ENCODE measurements at places on chromosomes 4 and X. TPM values are rescaled to one million over a fixed set of nuclear protein-coding genes. Genes with fewer than 3 reads are reported as not detected.
A peak's percentile ranks its signal among the peaks of the same experiment; 100 is the strongest.

LDOC1 gene
- 28.6 TPM for total RNA-seq

XK gene
- total RNA-seq = 0.07 TPM

MAOB gene
- 3.2 TPM for total RNA-seq

RBM47 gene
- total RNA-seq = 0.12 TPM

DNA sequence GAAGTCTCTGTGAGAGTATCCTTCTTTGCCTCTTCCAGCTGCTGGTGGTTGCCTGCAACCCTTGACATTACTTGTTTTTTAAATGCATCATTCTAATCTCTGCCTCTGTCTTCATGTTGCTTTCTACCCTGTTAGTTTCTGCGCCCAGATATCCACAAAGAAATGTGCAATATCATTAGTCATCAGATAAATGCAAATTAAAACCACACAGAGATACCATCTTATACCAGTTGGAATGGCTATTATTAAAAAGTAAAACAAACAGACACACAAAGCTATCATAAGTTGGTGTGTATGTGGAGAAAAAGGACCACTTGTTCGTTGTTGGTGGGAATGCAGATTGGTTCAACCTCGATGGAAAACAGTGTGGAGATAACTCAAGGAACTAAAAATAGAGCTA lies 517.4 kb downstream of the FAT4 start:
- no peak overlapping the region for H3K4me3 ChIP-seq
- no peak for DNase-seq
- H3K27me3 ChIP-seq = peaks cover 9% of the 10 kb centered on the region

DNA sequence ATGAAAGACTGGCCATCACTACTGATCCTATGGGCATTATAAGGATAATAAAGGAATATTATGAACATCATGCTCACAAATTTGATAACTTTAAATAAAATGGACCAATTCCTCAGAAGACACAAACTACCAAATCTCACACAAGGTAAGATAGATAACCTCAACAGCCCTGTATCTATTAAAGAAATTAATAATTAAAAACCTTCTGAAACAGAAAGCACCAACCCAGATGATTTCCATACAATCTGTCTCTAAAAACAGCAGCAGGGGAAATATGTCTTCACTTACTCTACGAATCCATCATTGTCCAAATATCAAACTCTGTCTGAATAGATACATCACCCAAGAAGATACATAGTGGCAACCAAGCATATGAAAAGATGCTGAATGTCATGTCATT lies 55.2 kb downstream of the LCORL start:
- no peak overlapping the region for H3K27ac ChIP-seq
- H3K27me3 ChIP-seq = no peaks in the 10 kb centered on the region
- no peak for DNase-seq

- peaks cover 61% of the 10 kb centered on the region for H3K4me1 ChIP-seq
- peak overlapping the region; percentile 84 for H3K27ac ChIP-seq
- no peak for DNase-seq
- H3K27me3 ChIP-seq = no peaks in the 10 kb centered on the region
- H3K36me3 ChIP-seq = peaks cover 2% of the 10 kb centered on the region
These were observed 15.5 kb downstream of the AFAP1 start for GRCh38 chr4:7924163-7924562.

DNA sequence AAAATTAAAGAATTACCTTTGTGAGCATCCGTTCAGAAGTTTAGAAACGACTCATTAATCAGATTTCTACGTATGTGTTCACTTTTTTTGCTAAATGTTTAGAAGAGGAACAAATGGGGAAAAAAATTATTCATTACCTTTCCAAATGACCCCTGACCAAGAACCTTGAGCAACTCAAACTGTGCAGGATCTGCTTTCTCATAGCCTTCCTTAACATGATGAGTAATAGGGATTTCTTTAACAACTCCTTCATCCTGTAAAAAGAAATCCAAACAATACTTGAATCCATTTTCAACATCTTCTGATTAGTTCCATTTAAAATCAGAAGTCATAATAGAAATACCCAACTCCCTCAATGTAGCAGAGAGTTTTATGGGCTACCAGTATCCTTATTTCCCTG lies 32.1 kb downstream of the RPS6KA6 start:
- DNase-seq = no peak
- no peak overlapping the region for H3K4me3 ChIP-seq
- H3K27ac ChIP-seq = no peak overlapping the region
- no peaks in the 10 kb centered on the region for H3K27me3 ChIP-seq

DNA sequence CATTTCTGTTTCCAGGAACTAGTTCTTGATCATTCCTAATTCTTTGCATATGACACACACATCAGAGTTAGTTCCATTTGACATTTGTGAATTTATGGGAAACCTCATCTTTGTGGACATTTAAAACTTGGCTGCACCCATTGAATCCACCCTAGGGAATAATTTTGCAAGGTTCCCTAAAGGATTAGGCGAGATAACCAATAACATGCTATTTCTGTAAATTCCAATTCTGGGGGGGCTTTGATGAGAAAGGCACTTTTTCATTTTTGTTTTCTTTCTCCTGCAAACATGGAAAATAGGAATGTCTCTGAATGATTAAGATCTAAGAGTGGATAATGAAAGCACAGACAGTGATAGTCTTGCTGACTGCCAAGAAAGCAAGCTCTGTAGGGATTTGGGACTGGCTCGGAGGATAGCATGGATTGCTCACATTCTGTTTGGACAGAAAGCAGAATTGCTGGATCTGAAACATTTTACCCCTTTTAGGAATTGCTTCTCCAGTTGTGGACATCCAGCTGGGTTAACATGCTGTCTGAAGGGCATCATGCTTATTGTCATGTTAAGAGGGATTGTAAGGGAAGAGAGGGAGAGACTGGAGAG lies 145.1 kb downstream of the NHS start:
- H3K4me1 ChIP-seq = peaks cover 18% of the 10 kb centered on the region
- H3K27me3 ChIP-seq = no peaks in the 10 kb centered on the region
- no peak overlapping the region for H3K4me3 ChIP-seq
- peaks cover 2% of the 10 kb centered on the region for H3K36me3 ChIP-seq

GRCh38 chr4:4913628-4914027 lies 54.2 kb downstream of the MSX1 start:
- DNase-seq = no peak
- no peak overlapping the region for H3K27ac ChIP-seq
- H3K36me3 ChIP-seq = no peaks in the 10 kb centered on the region
- no peaks in the 10 kb centered on the region for H3K4me1 ChIP-seq
- H3K27me3 ChIP-seq = peaks cover 39% of the 10 kb centered on the region

DNA sequence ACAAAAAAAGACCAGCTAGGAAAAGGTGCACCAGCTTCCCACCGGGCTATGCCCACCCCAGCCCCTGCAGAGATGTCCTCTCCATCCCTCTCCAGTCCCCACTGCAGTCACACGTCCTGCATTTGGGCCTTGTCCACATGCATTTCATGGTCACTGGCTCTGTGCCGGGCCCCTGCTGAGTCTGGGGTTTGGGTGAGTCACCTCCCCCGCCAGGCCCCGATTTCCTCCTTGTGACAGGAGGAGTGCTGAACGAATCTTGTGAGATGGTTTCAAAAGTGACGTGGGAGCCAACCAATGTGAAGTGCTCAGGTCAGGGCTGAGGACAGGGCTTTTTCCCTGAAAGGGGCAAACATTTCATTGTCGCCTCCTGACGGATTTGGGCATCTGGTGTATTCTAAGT lies 7.1 kb downstream of the CPZ start:
- no peaks in the 10 kb centered on the region for H3K36me3 ChIP-seq
- H3K27ac ChIP-seq = peak overlapping the region; percentile 39
- peaks cover 9% of the 10 kb centered on the region for H3K4me1 ChIP-seq
- H3K4me3 ChIP-seq = no peak overlapping the region
- no peak for DNase-seq
- H3K27me3 ChIP-seq = peaks cover 4% of the 10 kb centered on the region
